ENCODE measurements at places on chromosomes 11 and 22.

DNA sequence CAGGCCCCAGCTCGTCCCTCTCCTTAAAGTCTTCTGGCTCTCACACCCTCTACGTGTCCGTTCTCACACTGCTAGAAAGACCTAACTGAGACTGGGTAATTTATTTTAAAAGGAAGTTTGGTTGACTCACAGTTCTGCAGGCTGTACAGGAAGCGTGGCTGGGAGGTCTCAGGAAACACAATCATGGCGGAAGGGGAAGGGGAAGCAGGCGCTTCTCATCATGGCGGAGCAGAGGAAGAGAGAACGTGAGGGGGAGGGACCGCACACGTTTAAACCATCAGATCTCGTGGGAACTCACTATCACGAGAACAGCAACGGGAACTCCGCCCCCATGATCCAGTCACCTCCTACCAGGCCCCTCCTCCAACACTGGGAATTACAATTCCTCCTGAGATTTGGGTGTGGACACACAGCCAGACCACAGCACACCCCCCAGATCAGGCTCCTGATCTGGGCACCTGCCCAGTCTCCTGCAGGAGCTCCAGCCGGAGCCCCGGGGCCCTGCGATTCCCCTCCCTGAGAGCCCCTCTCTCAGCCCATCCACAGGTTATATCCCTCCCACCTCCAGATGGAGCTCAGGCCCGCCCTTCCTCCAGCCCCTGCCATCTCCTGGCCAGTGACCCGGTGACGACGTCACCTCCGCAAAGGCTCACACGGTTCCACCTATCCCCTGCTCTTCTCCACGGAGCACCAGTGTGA, 170.2 kb downstream of the BRD1 start:
- DNase-seq, result peak; percentile 43

DNA sequence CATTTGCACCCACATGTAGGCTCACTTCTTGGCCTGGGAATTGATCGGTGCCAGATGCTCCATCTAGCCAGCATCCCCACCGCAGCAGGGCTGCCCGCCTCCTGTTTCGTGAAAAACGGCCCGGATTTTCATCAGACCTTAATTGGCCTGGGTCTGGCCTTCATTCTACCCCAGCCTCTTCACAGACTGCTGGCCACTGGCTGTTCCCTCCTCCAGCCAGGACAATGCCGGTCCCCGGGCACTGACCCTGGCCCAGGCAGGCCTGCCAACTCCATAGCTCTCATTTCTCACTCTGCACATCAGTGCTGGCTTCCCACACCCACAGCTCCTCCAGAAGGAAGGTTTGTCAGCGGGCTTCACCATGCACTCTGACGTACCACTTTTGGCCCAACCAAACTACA, 27.9 kb downstream of the TIMP3 start:
- no peak for DNase-seq

DNA sequence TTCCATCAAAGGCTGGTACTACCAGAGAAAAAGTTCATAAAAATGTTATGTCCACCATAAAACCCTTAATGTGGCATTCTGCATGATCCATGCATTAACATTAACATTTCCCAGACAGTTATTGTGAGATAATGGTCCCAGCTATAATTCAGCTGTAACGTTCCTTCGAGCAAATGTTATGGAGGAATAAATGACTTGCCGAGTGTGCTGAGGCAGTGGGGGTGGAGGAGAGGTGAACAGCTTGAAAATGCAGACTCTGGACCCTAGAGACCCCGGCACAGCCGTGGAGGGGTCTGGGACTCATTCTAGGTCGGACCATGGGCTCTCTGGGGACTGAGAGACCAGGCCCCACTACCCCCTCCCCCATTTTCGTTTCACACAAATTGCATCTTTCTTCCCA, 141.9 kb downstream of the PKNOX2 start:
- no peak for DNase-seq

GRCh38 chr11:20459865-20460264, 72.3 kb downstream of the PRMT3 start:
- DNase-seq, result no peak

- no peak for DNase-seq
Measured at GRCh38 chr11:86408845-86409244, 34.2 kb downstream of the CCDC81 start.

DNA sequence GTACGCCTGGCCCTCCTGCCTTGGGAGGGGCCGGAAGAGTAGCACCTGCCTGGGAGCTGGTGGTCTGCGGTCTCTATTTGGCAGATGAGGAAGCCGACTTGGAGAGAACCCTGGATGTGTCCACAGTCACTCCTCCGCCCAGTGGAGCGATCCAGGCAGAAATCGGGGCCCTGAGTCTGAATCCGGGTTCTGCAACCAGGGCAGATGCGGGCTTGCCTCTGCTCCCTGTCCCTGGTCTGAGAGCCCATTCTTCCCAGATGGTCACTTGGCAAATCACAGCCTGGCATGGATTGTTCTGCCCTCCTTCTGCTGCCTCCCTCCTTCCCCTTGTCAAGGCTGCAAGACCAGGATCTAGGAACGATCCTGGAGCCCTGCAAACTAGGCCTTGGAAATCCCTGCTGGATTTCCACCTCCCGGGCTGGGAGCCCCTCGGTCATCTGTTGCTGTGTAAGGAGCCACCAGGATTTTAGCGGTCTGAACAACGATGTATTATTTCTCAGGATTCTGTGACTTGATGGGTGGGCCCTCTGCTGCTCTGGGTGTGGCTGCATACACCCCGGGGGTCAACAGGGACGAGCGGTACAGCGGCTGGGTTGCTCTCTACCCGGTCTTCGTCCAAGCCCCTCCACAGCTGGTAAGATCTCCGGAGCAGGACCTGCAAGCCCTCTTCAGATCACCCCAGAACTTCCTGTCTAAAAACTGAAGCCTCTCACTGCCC, 2.0 kb upstream of the ASCL2 start:
- DNase-seq, result no peak

- DNase-seq, result no peak
Measured at GRCh38 chr22:48083502-48083901, 1321.1 kb downstream of the TBC1D22A start.

GRCh38 chr11:124193221-124194010, 10.3 kb downstream of the OR10D3 start:
- DNase-seq, result no peak

DNA sequence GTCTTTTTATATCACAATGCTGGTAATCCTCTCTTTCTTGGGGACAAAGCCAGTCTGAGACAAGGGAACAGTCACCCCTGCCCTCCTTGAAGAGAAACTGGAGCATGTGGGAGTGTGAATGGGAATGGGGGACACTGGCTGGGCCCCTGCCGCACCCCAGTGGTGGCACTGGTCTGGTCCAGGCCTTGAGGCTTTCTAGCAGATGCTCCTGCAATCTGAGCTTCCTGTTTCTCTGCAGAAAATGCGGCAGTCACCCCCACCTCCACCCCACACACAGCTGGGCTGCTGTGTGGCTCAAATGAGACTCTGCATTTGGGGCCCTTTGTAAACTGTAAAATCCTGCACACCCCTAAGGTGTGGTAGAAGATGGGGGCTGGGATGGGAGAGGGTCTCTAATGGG, 6.6 kb upstream of the MARK2 start:
- DNase-seq, result no peak

Data from activated CD8-positive, alpha-beta memory T cell treated with anti-CD3 and anti-CD28 coated beads for 1 hour (primary cell).